Stimulated activated CD8-positive, alpha-beta memory T cell treated with anti-CD3 and anti-CD28 coated beads, Interleukin-12 subunit alpha, Interleukin-12 subunit beta, amount 100 ng/mL, for 4 hours (primary cell): ENCODE measurements at places on chromosomes 13 and 19.
A peak's percentile ranks its signal among the peaks of the same experiment; 100 is the strongest.

GRCh38 chr13:79803989-79804388 lies 323.0 kb downstream of the NDFIP2 start:
- no peak for DNase-seq

DNA sequence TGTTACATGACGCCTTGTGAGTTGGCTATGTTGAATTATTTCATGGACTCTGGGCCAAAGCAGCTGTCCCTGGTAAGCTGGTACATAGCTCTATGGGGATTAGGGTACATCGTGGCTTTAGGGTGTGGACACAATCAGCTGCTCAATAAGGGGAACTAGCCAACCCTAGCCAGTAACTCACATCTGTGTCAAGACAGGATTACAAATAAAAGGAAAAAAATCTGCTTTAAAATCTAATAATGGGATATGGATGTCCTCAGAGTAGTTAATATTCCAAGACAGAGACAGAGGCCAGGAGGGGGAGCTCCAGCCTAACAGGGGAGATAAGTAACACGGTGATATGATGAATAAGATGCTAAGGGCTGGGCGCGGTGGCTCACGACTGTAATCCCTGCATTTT lies 21.1 kb upstream of the ZNF766 start:
- DNase-seq: peak; percentile 26

- DNase-seq: no peak
Measured at GRCh38 chr19:38685666-38686529, 38.4 kb downstream of the ACTN4 start.

DNA sequence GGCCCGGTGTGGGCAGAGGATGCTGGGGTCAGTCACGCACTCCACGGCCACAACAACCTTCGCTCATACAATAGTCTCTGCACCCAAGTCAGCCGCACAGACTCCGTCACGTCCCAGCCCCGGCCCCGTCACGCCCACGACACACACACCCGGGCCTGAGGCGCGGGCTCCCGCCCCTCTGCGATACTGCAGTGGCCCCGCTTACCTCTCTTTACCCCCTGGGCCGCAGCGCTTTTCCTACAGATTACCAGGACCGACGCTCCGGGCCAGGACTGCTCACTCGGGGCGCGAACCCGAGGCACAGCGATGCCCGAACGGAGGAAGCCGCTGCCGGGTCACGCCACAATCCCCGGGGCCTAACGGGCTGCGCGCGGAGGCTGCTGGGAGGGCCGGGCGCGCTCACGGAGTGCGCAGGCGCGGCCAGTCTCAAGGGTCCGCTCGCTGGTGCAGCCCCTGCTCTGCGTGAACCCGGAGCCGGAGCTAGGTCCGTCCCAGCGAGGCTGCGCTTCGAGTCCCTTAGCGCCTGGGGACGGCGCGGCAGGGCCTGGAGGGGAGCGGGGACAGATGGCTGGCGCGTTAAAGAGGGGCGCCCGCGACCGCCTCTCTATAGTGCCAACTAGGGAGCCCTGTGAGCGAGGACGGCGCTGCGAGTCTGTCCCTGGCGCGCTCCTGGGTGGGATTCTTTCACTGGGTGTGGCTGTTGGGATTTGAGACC lies at the start of gene ZFP82:
Gene ZFP82 (minus strand): TSS at position 358 of the 715 bp plus-strand sequence. CDS start 8,855 bp downstream, outside the sequence.
- DNase-seq: peak; percentile 68

GRCh38 chr13:84658491-84659358 lies 776.5 kb upstream of the SLITRK1 start:
- DNase-seq: no peak

- no peak for DNase-seq
Measured at GRCh38 chr19:50181121-50181520, 18.0 kb upstream of the IZUMO2 start.

DNA sequence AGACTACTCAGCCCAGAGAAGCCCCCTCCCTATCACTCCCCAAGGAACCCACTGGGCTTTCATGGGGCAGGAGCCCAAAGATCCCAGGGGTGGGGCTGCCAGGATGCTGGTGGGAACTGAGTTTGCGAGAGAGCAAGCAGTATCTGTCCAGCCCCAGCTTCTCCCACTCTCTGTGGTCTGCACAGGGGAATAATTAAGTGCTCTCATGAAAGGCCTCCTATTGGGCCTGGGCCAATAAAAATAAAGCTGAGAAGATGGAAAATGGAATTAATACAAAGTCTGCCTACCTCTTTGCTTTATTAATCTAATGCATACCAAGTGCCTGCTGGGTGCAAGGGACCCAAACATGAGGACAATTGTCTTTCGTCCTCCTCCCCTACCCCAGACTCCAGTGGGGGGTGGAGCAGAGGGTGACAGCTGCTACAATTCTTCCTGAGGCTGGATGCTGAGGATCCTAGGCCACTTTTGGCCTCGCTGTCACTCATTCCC lies 5.4 kb downstream of the DDX39A start:
- DNase-seq: no peak

DNA sequence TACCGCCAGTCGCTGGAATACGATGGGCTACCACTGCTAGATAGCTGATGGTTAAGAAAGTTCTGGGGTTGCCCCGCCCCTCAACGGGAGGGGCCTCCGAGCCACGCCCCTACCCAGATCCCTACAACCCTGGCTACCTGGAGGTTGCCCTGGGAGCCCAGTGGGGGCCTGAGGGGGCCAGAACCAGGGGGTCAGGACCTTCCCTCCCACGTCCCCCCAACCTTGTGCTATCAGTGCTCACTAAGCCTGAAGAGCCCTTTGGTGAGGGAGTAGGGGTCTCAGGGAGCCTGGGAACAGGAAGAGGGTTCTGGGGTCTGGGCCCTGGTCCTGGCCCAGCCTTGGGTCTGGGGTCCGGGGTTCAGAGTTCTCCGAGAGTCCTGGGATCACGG lies 8.9 kb downstream of the OCEL1 start:
- peak; percentile 33 for DNase-seq

DNA sequence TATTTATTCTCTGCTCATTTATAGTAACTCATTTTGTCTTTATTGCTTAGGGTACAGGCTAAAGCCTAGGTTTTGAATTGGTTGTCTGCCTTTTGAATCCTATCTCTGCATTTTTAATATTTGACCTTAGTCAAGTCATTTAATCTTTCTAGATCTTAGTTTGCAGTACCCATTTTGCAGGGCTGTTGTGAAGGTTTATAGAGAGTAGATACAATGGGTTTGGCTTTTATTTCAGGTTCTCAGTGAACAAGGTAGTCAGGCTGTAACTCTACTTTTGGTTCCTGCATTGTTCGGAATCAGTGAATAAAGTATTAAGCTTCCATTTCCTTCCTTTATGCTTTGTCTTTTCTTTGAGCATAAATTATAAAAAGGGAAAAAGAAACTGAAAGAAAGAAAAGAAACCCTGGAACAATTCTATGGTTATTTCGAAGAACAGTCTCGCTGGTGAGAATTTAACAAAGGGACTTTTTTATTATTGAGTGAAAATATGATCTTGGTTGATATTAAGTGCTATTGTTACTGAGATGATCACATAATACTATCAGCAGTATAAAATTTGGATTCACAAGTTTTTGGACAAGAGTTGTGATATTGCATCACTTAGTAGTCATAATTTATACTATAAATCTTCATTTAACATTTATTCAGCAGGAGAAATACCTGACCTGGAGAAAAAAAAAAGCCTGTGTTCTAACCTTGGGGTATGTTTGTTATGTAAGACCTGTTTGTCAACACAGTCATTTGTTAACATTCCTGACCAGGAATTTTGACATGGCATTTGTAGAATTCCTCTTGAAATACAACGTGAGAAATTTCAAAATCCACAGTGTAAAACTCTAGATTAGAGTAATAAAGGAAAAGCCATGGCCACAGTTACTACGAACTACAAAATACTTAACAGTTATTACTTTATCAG lies 91.3 kb downstream of the ZMYM2 start:
- no peak for DNase-seq
